Stimulated activated CD4-positive, alpha-beta T cell treated with anti-CD3 and anti-CD28 coated beads, Interleukin-1b, Interleukin-23, amount 100 ng/mL, for 48 hours (primary cell): ENCODE measurements at places on chromosomes 6 and 20.

GRCh38 chr20:3652221-3652620 lies 11.0 kb downstream of the GFRA4 start:
- no peak for DNase-seq

GRCh38 chr20:41044409-41045062 lies 15.9 kb downstream of the TOP1 start:
- DNase-seq = no peak

GRCh38 chr6:141077355-141078333 lies 1055.1 kb upstream of the GJE1 start:
- DNase-seq = peak; percentile 24

- no peak for DNase-seq
These were observed 60.8 kb upstream of the TMEM30A start for GRCh38 chr6:75345413-75345812.

- no peak for DNase-seq
These were observed 1.5 kb downstream of the VARS2 start for GRCh38 chr6:30915591-30915946.

GRCh38 chr6:90669420-90669819 lies 82.5 kb upstream of the MAP3K7 start:
- DNase-seq = no peak

DNA sequence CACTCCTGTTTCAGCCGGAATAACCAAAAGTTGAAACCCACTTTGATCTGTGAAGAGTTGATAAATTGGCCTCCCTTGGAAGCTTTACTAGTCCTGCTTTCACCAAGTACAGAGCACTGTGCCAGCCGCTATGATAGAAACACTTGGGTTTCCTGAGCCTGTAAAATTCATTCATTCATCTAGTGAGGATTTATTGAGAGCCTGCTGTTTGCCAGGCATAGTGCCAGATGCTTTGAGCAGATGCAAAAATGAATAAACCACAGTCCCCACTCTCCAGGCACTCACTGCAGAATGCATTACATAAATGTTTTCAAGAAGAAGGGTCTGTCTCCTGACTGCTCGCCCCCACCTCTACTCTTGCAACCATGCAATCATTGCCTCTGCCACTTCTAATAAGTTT lies 25.3 kb upstream of the TMEM217 start:
- no peak for DNase-seq

DNA sequence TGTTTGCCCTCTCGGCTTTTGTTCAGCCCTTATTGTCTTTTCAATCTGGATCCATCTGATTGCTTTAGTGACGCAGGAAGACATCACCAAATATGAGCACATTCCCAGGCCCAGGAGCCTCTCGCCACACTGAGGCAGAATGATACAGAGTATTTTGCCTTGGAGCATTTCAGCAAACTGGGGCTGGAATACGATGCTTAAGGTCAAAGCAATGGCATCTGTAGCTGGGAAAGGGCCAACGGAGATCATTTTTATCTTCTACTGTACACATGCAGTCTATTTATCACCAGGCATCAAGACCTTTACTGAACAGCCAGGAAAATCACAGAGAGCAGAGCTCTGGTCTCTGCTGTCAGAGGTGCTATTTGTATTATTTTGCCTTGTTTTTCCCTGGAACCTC lies 655.3 kb downstream of the RNF144B start:
- no peak for DNase-seq

DNA sequence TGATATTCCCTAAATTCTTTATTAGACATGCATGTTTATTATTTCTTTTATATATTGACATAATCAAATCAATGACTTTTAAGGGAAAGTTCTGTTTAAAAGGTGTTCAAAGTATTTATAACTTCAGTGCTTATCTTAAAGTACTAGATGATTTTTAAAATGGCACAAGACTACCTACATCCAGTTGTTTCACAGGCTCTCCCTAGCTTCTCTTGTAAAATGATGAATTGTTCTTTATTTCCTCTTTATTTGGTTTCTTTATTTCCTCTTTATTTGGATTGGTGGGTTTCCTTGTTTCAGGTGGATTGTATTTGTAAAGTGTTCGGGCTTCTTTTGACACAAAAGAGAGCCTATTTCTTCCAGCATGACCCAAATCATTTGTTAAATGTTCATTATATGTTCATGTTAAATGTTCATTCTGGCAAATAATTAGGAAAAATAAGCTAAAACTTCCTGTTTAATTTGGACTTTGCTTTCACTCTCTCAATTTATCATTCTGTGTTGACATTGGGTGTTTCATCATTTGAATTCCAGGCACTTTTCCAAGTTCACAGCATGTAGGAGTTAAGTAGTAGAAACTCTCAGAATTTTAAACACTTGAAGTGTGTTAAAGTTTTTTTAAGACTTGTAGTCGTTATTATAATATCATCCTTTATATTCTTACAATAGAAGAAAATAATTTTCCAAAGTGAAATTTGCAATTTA lies 24.6 kb downstream of the MLIP start:
- DNase-seq = no peak

- no peak for DNase-seq
These were observed 1.3 kb downstream of the BLCAP start for GRCh38 chr20:37526238-37526838.

DNA sequence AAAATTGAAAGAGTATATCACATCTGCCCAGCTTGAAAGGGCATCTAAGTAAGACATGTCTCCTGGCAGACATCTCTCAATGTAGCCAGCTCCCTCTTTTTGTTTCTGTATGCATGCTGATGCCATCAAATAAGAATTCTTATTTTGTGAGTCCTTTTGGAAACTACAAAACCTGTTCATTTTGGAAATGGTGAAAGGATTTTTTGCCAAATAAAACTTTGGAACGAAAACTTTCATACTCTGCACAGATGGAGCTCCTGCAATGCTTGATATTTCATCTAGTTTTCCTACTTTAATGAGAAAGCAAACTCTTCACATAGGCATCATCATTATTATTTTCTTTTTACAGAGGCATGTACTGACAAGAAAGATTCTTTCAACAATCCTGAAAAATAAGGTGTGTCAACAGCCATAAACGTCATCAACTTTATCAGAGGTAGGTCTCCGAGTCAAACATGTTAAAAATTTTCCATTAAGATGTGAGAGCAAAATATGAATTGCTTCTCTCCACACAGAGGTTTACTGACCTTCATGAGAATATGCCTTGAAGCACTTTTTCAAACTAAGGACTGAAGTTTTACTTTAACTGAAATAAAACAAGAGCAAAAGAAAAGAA lies 26.2 kb upstream of the CMTR1 start:
- DNase-seq = no peak

DNA sequence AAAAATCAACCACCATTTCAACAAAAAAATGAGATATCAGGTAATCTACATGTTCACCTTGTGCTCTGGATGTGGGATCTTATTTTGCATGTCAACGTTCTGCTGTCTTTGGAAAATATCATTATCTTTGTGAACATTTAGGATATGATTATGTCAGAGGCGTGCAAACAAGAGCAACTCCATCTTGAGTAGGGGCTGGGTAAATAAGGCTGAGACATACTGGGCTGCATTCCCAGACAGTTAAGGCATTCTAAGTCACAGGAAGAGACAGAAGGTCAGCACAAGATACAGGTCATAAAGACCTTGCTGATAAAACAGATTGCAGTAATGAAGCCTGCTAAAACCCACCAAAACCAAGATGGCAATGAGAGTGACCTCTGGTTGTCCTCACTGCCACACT lies 28.8 kb upstream of the ZBTB24 start:
- no peak for DNase-seq

DNA sequence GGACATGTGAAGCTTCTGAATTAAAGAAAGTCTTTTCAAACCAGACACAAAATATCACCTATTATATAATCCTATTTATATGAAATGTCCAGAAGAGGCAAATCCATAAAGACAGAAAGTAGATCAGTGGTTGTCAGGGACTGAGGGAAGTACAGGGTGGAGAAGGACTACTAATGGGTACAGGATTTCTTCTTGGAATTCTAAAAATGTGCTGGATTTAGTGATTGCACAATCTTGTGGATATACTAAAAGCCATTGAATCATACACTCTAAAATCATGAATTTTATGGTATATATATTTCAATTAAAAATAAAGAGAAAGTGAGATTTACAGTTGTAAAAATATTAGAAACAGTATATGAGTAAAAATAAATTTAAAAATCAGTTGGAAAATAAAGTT lies 18.7 kb upstream of the MC3R start:
- no peak for DNase-seq

DNA sequence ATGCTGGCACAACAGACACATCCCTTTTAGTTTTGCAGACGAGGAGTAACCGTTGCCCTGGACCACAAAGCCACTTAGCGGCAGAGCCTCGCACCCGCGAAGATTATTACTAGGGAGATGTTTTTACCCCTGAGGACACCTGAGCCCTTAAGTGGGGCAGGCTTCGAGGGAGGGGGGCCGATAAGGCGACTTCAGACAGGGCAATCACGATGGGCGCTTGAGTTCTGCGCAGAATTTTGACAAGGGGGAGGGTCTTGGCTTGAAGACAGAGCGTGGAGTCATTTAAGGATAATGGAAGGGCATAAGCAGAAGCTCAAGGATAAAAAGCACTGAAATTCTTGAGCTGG lies 650 bp upstream of the TTK start:
- DNase-seq = peak; percentile 8

GRCh38 chr6:87210979-87211378 lies 55.6 kb downstream of the ZNF292 start:
- peak; percentile 59 for DNase-seq

DNA sequence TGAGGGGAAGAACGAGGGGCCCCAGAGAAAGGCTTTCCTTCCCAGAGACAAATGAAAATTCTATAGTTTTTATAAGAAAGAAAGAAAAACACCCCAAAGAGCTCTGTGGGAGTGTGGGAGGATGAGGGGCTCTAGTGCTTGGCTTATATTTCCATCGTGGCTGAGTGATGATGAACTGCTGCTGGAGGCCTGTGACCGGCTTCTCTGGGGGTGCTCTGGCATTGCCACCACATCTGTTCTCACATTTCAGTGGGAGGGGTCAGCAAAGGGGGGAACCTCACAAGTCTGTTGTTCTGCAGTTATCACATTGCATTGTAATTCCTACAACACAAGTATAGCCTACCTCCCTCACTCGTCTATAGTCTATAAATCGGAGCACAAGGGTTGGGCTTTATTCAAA lies 67.6 kb upstream of the BACH2 start:
- no peak for DNase-seq

DNA sequence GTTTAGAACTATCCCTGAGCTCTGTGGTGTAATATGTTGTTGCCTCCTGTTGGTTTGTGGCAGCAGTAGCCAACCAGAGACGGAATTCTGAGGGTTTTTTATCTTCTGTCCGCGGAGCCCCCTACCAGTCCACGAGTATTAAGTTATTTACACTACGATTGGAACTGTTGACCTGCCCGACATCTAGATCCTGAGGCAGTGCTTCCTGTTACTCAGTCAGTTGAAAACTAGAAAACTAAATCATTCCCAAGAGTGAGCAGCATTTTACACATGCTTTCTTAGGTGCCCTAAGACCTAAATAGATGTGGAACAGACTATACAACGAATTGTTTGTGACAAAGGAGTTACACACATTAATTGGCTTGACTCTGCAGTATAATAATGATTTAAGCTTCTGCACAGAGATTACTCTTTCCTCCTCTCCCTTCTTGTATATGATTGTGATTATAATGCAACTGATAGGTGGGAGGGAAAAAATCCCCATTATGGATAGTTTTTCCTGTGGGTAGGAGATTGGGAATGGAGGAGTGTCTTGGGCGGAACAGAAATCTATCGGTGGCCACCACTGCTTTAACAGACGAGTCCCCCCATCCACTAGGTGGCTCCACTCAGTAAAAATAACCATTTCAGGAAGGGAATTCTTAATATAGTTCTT lies 1.7 kb downstream of the LOC128125822 start:
- DNase-seq = peak; percentile 14

DNA sequence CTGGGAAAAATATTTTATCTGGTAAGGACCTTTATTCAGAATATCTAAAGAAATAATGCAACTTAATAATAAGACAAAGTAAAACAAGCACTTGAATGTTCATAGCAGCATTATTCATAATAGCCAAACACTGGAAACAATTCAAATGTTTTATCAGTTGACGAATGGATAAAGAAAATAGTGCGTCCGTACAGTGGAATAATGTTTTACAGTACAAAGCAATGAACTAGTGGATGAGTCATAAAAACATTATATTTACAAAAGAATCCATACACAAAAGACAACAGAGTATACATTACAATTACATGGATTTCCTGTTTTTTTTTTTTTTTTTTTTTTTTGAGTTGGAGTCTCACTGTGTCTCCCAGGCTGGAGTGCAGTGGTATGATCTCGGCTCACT lies 12.7 kb downstream of the SMAP1 start:
- no peak for DNase-seq

- no peak for DNase-seq
These were observed 838 bp downstream of the STMN3 start for GRCh38 chr20:63652192-63652980.
